ENCODE measurements at places on chromosomes 4 and X.

DNA sequence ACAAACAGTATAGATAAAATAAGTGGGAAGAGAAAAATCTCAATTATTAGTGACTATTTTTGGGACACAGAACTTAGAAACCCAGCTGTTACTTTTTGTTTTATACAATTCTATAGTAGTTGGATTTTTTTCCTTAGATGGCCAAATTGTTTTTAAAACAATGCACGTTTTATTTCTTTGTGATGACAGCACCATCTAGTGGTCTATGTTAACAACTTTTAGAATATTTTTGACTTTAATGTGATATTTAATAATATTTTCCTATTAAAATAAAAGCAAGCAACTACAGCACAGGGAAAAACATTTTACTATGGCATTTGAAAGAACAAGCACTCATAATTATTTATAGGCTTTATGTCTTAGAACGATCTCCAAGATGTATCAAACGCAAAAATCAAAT is 5.6 kb upstream of the SMIM31 start:
- DNase-seq, result no peak

GRCh38 chr4:2261853-2262144 is at the start of gene MXD4:
TSS of gene MXD4 (minus strand) at chr4:2262109. CDS start at chr4:2261980, 129 bp downstream.
- DNase-seq, result no peak

DNA sequence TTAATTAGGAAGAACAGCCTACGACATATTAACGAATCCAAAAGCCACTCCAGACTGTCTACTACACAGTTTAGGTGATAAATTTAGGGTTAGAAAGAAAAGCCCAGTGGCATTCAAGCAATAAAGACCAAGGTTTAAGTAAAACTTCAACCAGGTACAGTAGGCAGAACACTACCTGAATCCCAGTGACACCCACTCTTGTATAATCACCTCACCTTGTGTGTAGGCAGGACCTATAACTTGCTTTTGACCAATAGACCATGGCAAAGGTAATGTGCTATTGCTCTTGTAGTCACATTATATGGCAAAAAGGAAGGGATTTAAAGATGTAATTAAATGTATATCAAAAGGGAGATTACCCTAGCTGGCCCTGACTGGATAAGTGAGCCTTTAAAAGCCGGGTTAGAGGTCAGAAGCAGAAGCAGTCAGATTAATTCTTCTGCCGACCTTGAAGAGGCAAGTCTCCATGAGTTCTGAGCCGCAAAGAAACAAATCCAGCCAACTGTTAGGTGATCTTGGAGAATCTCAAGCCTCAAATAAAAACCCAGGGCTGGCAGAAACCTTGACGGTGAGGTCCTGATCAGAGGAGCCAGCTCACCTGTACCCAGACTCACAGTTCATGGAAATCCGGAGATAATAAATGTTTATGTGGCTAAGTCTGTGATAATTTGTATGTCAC is 8.8 kb downstream of the FSTL5 start:
- no peak for DNase-seq

DNA sequence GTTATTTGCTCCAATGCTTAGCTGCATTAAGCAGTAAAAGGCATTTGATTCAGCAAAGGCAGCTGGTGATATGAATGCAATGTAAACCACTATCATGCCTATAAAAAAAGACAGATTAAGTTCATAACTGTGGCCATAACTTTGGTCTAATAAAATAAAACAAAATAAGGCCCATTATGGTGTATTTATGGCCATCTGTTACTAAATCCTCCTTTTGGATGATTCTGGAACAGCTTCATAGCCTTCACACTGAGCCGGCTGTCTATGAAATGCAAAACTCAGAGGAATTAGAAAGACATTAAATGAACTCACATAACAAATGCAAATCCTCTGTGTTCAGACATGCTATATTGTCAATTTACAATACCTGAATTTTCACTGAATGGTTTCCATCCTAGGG is 223.7 kb upstream of the FAT4 start:
- DNase-seq, result no peak

GRCh38 chr4:7780751-7781348 is 158.8 kb downstream of the AFAP1 start:
- no peak for DNase-seq

DNA sequence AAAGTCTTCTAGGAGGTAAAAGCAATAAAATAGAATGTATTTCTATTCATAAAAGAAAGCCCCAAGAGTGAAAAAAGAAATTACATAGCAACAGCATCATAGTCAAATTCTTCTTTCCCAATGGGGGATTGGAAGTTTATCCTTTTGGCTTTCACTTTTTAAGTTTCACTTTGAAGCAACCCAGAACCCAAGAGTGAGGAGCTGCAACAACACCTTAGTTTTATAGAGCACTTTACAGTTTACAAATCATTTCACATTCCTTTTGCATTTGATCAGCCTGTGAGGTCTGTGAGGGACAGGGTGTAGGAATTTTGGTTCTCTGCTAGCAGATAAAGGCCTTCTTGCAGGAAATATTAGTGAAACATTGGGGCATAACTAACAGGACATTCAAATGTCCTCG is 112.0 kb upstream of the NDP start:
- no peak for DNase-seq

GRCh38 chrX:46647251-46647650 is 73.7 kb downstream of the CHST7 start:
- no peak for DNase-seq

GRCh38 chrX:118521435-118521834 is 25.8 kb downstream of the DOCK11 start:
- no peak for DNase-seq

GRCh38 chr4:78742300-78742699 is 33.9 kb upstream of the BMP2K start:
- DNase-seq, result no peak

DNA sequence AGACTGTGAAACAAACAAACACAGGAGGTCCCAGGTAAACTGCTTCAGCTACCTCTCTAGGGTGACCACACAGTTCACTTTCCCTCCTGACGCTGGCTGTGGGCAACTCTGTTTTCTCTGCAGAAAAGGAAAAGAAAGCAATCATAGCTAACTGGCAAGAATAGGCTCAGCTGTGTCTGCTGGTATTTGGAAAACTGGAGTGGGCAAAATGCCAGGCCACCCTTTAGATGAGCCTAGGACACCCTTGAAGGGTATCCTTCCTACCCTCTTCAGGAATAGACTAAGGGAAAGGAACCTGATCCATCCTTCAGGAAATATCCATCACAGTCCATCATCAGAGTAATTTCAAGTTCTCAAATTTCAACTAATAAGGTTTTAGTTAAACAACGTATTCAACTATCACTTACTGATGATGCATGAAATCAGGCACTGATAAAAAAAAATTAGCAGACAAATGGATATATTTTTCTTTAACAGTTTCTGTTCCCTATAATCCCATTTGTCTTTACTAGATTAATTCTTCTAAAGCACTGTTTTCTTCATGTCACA is 60.9 kb downstream of the CAMK2D start:
- DNase-seq, result no peak

DNA sequence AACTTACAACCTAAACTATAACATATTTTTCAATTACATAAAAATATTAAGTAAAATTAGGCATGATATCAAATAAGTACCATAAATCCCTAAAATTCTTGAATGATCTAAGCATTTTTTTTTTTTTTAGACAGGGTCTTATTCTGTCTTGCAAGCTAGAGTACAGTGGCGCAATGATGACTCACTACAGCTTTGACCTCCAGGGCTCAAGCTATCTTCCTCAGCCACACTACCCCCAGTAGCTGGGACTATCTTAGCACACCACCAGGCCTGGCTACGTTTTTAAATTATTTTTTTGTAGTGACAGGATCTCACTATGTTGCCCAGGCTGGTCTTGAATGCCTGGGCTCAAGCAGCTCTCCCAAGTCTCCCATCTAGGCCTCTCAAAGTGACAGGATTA is 1042.3 kb downstream of the FSTL5 start:
- no peak for DNase-seq

GRCh38 chr4:24226667-24227066 is 336.8 kb upstream of the PPARGC1A start:
- DNase-seq, result no peak

GRCh38 chr4:138238521-138239292 is 3.4 kb downstream of the SLC7A11 start:
- DNase-seq, result no peak

DNA sequence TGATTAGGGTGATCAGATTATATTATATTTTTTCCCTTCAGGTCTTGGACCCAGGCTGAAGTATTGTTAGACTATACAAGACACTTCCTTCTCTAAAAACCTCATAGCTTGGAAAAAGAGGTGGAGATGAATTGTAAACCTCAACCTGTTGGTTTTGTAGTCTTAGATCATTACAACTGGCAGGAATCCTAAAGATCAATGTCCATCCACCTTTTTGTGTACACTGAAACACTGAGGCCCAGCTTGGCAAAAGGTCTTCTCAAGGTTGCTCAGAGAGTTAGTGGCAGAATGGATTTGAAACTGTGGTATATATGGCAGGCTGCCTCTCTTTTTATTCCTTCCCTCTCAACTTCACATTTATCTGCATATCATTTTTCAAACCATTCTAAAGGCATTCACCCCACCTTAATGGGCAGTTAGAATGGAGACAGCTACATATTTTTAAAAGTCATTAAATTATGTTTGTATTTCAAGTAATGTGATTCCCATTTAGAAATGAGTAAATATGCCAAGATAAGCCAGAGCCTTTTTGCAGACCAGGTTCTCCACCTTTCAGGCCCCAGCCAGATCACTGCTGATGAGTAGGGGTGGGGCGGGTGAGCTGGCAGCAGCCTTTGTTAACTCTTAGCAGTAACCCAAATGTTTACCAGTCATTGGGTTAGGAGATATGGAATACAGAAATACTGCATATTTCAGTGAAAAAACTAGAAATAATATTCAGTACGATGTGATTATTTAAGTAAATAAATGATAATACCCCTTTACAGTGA is 243.2 kb upstream of the F9 start:
- DNase-seq, result no peak

- DNase-seq, result no peak
Observed at GRCh38 chr4:145563293-145563985, 55.7 kb upstream of the MMAA start.

DNA sequence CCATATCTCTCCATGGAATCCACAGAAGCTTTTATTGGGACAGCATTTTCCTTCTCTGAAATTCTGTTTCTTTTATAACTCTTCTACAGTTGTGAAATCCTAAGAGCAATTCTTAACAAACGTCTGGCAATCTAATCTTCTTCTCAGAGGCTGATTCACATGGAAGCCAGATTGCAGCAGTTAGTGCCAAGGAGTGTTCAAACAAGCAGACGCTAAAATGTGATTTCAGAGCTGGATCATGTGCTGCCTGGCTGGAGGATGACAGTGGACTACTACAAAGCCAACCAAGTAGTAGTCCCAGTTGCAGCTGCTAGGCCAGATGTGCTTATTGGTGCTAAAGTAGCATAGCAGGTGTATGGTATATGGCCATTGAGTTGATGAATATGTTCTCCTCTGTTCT is 27.7 kb upstream of the GLRB start:
- no peak for DNase-seq

DNA sequence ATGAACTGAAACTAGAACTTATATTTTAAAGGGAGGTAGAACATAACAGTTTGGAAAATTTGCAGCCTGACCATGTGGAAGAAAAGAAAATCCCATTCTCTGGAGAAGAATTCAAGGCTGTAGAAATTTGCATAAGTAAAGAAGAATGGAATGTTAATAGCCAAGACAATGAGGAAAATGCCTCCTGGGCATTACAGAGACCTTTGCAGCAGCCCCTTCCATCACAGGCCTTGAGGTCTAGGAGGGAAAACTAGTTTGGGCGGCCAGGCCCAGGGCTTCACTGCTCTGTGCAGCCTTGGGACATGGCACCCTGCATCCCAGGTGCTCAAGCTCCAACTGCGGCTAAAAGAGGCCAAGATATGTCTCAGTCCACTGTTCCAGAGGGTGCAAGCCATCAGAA is 1506.8 kb downstream of the PCDH18 start:
- no peak for DNase-seq

DNA sequence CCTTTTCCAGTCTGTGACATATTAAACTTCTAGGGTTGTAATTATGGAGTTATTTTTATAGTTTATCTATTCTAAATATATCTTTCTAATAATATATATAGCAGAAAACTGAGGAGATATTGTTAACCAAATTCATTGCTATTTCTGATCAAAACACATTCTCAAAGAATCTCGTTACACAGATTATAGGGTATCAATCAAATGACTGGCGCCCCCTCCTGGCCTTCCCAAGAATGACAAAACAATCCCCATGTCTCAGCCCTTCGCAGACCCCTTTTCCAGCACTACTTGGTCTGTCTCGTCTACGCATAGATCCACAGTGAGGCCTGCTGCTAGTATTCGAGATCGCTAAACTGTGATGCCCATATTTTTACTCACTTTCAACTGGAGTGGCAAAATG is 209.3 kb downstream of the GPC3 start:
- peak; percentile 40 for DNase-seq

DNA sequence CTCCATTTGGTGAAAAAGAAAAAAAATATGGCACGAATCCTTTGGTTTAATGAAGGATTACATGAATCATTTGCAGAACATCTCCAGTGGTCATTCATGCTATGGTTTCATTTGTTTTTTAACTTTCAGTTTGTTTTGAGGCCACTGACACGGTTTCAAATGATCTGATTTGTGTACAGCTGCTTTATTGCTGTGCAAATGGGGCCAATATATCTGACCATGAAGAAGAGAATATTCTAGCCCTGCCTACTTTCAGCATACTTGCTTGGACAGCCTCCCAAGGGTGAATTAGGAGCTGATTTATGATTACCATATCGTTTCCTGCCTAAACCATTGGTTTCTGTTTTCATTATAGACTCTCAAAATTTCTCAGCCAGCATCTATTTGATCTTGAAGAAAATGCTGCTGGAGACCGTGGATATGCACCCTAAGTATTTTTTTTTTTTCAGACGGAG is 30.7 kb downstream of the SPARCL1 start:
- no peak for DNase-seq

DNA sequence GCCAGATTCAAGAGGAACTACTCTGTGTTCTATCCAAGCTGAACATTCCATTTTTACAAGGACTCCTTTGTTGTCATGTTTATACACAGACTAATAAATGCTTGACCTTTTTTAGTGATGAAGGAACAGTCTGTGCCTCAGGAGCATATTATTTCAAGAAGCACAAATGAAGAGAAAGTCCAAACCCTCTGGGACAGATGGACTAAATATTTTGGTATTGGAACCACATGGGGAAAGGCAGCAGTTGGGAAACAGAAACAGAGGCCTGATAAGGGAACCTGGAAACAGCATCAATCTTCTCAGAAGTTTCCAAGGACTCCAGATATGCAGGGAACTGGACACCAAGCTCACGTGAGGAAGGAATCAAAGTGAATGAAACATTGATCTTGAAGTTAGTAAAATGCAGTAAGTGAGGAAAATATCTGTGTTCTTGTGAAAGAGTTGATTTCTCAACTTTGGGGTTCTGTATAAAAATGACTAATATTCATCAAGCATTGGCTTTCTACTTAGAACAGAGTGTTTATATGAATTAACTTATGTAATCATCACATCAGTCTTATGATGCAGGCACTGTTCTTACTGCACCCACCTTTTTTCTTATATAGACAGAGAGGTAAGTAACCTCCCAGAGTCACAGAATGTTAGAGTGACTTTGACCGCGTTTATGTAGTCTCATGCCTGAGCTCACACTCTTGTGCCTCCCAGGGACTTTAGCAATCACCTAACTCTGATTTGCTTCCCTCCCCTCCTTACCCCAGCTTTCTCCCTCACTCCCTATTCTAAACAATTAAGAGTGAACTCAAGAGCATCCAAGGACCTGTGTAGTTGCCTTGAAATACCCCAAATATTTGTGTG is 148.9 kb upstream of the JADE1 start:
- no peak for DNase-seq

GRCh38 chr4:7157666-7158065 is 34.7 kb upstream of the SORCS2 start:
- no peak for DNase-seq
